ENCODE measurements at places on chromosomes 1 and 21.

DNA sequence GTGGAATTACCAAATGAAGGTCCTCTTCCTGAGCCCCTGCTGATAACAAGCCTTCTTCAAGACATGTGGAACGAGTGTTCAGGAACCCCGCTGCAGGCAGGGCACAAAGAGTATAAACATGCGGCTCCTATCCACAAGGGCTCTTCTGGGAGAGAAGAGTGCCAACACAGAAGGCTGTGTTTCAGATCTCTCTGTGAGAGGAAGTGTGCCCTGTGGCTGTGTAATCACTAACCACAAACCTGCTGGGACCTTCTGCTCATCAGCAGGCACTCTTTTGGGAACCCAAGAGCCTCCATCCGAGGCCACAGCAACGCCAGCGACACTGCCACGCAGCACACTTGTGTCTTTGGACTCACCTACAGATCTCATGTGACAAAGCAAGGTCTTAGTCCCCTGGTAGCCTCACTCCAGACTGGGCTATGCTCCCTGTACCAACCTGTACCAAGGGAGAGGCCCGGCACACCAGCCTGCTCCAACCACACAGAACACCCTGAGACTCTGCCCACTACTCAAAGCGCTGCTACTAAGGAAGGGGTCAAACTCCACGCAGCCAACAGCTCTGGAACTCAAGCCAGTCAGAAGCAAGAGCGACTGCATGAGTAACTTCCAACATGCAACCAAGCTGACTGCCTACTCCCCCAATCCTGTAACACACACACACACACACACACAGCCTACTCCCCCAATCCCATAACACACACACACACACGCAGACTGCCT, 7.8 kb downstream of the PTTG1IP start:
- DNase-seq, result no peak

DNA sequence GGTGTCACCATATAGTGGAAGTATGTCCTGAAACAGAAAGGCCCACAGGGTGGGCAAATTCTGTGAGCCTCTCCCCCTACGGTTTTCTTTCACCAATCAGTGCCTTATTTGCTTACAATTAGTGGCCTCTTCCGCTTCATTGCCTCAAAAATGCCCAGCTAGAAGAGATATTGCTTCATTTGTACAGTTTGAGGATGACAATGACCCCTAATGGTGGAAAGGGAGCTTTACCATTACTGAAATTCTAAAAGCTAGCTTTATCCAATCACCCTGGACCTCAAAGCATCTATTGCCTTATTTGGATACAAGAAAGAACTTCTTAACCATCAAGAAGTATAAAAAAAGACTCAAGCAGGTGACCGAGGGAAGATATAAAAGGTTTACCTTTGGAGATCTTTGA, 49.6 kb downstream of the LRRC71 start:
- no peak for DNase-seq

GRCh38 chr1:37135032-37135431, 100.7 kb upstream of the GRIK3 start:
- no peak for DNase-seq

GRCh38 chr21:45431781-45432572, 27.0 kb downstream of the COL18A1 start:
- no peak for DNase-seq

- DNase-seq, result no peak
Measured at GRCh38 chr1:234515411-234515810, 36.4 kb upstream of the TARBP1 start.

All from activated effector memory CD4-positive, alpha-beta T cell treated with anti-CD3 and anti-CD28 coated beads, Interleukin-2, amount 50 U/mL, for 16 hours (primary cell).